SJSA1 (cell line): ENCODE measurements at places on chromosomes 2 and 18. TPM values are rescaled to one million over a fixed set of nuclear protein-coding genes. Genes with fewer than 3 reads are reported as not detected.

EFEMP1 gene
- 283 and 287 TPM in 2 replicates for total RNA-seq

ARHGAP25 gene
- not detected in 2 replicates for total RNA-seq

ASB18 gene
- 1.1 TPM in 1 of 2 replicates, not detected in the other for total RNA-seq

DNA sequence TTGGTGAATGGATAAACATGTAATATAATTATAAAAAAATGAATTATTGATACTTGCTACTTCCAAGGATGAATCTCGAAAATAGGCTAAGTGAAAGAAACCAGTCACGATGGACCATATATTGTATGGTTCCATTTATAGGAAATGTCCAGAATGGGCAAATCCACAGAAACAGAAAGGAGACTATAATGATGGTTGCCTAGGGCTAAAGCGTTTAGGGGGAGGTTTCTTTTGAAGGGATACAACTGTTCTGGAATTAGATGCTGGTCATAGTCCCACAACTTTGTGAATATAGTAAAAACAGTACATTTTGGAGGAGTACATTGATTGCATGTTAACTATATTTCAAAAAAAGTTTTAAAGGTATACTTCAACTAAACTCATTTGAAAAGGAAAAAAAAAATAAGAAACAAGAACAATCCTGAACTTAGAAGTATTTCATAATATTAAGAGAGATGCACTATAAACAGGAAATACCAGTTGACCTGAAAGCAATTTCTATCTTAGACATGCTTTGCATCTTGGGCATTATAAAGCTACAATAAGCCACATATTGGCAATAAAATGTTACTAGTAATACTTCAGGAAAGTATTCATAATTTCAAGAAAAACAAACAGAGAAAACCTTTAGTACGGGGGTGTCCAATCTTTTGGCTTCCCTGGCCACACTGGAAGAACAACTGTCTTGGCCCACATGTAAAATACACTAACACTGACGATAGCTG lies 130.0 kb downstream of the C2orf74 start:
- no peaks in the 10 kb centered on the region for H3K27me3 ChIP-seq
- no peak overlapping the region for H3K4me3 ChIP-seq
- H3K27ac ChIP-seq, result no peak overlapping the region
- H3K36me3 ChIP-seq, result peaks cover 24% of the 10 kb centered on the region

GRCh38 chr2:148546270-148546669 lies 98.3 kb upstream of the EPC2 start:
- no peaks in the 10 kb centered on the region for H3K36me3 ChIP-seq
- H3K4me1 ChIP-seq, result no peaks in the 10 kb centered on the region
- H3K27ac ChIP-seq, result no peak overlapping the region
- H3K27me3 ChIP-seq, result no peaks in the 10 kb centered on the region

DNA sequence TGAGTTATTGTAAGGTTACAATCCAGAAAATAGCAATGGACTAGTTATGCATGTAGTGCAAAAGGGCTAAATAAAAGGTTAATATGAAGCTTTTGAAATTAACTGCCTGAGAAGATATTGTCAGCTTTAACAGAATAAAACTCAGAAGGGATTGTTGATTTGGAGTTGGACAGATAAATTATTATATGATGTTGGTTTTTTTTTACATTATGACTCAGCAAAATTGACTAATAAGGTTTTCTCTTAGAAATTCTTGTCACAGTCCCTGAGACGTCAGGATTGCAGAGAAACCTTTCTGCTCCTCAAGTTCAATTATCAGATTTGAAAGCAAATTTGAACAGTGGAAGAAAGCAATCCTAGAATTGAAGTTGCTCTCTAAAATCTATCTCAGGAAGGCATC lies 946.9 kb downstream of the CBLN2 start:
- DNase-seq, result no peak
- no peak overlapping the region for H3K4me3 ChIP-seq
- H3K36me3 ChIP-seq, result no peaks in the 10 kb centered on the region
- H3K27ac ChIP-seq, result no peak overlapping the region
- H3K4me1 ChIP-seq, result no peaks in the 10 kb centered on the region

DNA sequence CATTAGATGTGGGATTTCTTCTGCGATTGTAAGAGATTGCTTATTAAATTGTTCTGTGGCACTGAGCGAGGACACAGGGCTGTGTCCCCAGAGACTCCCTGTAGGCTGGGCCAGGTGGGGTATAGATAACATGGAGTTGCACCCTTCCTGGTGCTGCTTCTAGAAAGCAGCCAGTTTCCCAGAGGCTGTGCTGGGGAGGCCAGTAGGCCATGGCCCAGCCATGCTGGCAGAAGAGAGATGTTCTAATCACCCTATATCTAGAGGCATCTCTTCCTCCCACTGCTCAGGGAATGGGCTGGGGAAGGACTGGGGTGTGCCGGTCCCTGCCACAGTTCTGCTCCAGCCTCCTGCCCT lies 66.9 kb downstream of the HS1BP3 start:
- no peaks in the 10 kb centered on the region for H3K36me3 ChIP-seq
- H3K27me3 ChIP-seq, result no peaks in the 10 kb centered on the region
- H3K4me1 ChIP-seq, result peaks cover 64% of the 10 kb centered on the region
- no peak for DNase-seq
- H3K4me3 ChIP-seq, result no peak overlapping the region

- no peak for DNase-seq
- peaks cover 55% of the 10 kb centered on the region for H3K36me3 ChIP-seq
- no peaks in the 10 kb centered on the region for H3K27me3 ChIP-seq
- H3K4me1 ChIP-seq, result peaks cover 41% of the 10 kb centered on the region
- no peak overlapping the region for H3K4me3 ChIP-seq
Observed at GRCh38 chr2:241555711-241556110, 2.8 kb upstream of the BOK start.
